ENCODE measurements at places on chromosomes 5 and 9.
A peak's percentile ranks its signal among the peaks of the same experiment; 100 is the strongest.

- no peak for DNase-seq
Observed at GRCh38 chr5:76367623-76368371, 35.3 kb upstream of the IQGAP2 start.

- DNase-seq: no peak
Observed at GRCh38 chr9:111917980-111918379, 21.4 kb downstream of the UGCG start.

DNA sequence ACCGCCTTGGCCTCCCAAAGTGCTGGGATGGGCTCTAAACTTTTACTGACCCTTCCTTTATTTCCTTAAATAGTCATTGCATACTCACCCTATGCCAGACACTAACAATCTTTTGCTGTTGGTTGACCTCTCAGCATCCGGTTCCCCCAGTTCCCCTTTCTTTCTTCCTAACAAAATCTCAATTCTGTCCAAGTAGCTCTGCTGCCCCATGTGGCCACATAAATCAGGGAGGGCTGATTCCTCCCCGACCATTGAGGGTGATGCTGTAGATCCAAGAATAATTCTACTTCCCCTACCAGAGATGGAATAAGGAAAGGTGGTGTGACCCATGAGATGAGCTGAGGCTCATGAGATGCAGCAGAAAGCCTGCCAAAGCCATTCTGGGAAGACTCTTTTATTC lies 315.3 kb upstream of the MSX2 start:
- peak; percentile 25 for DNase-seq

DNA sequence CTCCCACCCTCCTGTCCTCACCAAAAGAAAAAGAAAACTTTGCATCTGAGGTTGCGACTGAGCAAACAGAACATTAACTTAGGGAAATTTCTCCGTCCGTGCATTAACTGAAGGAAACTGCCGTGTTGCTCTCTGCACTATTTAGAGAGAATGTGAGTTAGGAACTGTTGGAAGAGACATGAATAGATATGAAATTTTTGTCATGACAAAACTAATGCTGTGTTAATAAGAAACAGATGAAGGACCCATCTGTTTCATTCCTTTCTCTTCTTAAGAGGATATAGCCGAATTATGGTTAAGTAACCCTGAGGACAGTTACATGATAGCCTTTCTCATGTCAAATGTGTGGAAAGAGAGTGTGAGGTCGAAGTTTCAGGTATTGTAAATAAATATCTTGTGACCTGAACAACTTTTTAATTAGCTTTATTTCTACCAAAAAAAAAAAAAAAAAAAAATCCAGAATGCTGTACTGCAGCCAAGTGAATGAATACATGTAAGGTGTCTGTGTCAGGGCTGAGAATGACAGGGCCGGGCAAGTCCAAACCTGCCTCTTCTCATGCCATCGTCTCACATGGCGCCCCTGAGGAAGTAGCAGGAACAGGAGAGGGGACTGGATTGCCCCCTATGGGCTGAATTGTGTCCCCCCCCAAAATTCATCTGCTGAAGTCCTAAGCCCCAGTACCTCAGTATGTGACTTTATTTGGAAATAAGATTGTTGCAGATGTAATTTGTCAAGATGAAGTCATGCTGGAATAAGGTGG lies 35.6 kb upstream of the ANKRD33B start:
- no peak for DNase-seq

DNA sequence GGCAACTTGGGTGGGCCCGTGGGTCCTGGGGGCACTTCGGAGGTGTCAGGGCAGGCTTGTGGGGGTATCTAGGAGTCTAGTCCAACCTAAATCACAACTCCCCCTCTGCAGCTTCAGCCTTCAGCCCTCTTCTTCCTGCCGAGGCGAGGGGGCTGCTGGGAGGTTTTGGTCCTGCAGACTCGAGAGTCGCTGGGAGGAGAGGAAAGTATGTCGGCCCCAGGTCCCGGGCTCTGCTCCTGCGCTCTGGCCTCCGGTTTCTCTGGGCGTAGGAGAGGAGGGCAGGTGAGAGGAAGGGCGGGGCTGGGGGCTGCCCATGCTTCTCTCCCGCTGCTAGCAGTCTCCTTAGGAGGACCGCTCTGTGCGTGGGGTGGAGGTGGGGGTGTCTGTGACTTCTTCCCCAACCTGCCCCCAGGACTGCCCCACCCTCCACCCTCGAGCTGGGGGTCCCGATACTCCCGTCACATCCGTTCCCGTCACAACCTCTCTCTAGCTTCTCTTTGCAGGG lies 139.8 kb upstream of the COL5A1 start:
- no peak for DNase-seq

DNA sequence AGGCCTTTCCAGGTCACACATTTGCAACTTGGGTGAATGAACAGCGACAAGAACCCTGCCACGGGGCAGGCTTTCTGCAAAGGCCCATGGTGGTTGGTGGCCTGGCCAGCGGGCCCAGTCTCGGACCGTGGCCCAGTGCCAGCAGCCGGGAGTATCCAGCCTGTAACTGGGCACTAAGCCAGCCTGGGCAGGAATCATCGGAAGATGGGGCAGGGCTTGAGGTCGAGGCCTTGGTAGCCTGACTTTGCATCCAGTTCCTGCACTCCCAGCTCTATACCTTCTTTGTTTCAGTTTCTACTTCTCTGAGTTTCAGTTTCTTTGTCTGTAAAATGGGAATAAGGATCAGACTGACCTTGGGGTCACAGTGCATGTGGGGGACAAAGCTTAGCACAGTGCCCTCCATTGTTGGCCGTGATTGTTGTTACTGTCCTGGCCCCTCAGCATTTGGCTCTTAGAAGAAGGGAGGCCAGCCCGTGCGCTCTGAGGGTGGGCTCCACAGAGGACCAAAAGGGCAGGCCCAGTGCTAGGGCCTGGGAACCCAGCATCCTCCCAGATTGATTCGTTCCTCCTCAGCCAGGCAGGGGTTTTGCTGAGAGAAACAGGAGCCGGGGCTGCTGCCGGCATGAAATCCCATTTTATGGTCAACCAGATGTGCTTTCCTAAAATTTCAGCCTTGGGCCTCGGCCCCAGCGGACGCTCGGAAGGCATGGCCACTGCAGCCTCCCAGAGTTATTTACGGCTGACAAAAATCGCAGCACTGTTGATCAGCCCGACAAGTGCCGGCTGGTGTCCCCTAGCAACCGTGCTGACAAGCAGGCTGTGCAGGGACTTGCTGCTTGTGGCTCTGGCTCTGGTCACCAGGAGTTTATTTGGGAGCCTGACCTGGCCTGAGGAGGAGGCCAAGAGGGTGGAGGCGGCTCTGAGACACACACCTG lies 43.6 kb downstream of the JADE2 start:
- no peak for DNase-seq

GRCh38 chr5:9713356-9713755 lies 83.2 kb upstream of the TAS2R1 start:
- no peak for DNase-seq

GRCh38 chr9:72476617-72477437 lies 44.6 kb upstream of the TMC1 start:
- DNase-seq: no peak

DNA sequence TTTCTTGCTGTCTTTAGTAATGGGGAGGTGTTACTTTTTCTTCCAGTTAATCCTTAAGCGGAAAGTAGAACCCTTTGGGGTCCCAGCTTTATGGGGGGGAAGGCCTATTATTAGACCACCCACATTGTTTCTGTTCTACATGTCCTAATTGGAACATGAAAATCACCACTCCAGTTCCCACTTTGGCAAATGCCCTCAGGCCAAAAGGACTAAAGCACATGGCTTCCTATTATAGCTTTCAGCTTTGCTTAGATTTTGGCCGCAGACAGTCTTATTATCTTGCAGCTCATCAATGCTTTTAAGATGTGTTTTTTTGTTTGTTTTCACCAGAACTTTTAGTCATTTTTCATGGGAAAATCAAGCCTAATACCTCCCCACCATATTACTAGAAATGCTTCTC lies 296.8 kb upstream of the ANKH start:
- no peak for DNase-seq

DNA sequence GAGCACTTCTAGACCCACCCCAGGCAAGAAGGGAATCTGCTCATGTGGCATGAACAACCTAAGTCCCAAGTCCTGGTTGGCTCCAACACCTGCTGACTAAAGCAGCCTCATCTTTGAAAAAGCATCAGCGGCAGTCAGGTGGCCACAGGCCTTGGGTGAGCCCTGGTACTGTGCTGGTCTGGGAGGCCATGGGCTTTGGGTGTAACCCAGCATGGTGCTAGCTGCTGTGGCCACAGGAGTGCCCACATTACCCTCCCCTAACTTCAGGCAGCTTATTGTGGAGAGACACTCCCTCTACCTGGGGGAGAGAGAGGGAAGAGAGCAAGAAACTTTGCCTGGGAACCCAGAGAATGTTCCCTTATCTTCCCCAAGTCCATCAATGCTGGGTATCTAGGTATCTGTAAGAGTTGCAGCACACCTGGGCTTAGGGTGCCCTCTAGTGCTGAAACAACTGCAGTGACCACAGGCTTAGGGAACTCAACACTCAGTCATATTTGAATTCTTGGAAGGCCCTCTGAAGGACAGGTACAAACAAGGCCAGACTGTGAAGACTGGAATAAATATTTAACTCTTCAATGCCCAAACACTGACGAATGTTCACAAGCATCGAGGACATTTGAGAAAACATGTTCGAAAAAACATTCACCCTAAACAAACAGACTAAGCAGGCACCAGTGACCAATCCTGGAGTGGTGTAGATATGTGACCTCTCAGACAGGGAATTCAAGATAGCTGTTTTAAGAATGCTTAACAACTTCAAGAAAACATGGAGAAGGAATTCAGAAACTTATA lies 69.9 kb upstream of the OR2K2 start:
- peak; percentile 61 for DNase-seq

GRCh38 chr9:125508249-125508648 lies 198.8 kb downstream of the MAPKAP1 start:
- DNase-seq: no peak

- no peak for DNase-seq
Observed at GRCh38 chr9:95435074-95435728, 81.6 kb downstream of the PTCH1 start.

GRCh38 chr9:4937446-4937845 lies 47.6 kb upstream of the JAK2 start:
- no peak for DNase-seq

DNA sequence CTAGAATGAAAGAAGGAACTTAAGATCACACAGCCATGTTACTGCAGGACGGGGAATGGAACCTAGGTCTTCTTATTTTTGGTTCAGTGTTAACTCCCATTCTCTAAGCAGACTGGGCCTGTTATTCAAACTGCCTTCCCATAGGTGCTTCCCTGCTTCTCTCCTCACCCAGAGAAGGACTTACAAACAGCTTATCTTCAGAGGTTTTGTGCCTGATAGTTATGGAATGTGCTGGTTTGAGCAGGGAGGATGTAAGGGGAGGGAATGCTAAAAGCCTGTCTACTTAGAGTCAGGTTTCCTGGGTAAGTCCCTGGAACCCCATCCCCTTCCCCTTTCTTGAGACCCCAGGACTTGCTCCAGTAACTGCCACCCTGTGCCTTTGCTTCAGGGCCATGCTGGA lies 4.2 kb upstream of the PSMD5 start:
- DNase-seq: no peak

GRCh38 chr9:116705531-116705930 lies 18.4 kb downstream of the TRIM32 start:
- no peak for DNase-seq

GRCh38 chr9:126618190-126618584 lies 4.5 kb downstream of the LMX1B start:
- DNase-seq: no peak
